ENCODE measurements at places on chromosomes 11 and 22.

GRCh38 chr22:38131399-38131798, 20.9 kb upstream of the BAIAP2L2 start:
- H3K4me1 ChIP-seq, result peaks cover 11% of the 10 kb centered on the region
- no peaks in the 10 kb centered on the region for H3K27me3 ChIP-seq
- H3K4me3 ChIP-seq, result no peak overlapping the region

DNA sequence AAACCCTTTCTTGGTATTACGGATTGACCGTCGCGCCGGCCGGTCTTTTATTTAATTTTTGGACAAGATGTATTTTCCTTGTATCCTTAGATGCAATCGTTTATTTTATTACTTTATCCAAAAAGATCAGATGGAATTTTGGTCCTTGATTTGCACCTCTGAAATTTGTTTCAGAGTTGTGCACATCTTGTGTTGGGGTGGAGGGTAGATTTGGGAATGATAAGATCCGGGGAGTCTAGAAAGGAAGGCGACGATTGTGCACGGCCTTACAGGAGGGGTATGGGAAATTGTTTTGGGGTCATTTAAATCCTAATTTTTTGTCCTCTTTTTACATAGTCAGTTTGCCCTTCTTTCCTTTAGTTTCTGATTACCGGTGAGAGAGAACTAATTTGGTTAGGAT, 1.4 kb downstream of the KDM2A start:
- DNase-seq, result peak; percentile 25
- no peaks in the 10 kb centered on the region for H3K27me3 ChIP-seq
- peak overlapping the region; percentile 64 for H3K27ac ChIP-seq
- H3K36me3 ChIP-seq, result 0 out of 2 replicates have a peak, but pooled peaks cover 9% of the 10 kb centered on the region

DNA sequence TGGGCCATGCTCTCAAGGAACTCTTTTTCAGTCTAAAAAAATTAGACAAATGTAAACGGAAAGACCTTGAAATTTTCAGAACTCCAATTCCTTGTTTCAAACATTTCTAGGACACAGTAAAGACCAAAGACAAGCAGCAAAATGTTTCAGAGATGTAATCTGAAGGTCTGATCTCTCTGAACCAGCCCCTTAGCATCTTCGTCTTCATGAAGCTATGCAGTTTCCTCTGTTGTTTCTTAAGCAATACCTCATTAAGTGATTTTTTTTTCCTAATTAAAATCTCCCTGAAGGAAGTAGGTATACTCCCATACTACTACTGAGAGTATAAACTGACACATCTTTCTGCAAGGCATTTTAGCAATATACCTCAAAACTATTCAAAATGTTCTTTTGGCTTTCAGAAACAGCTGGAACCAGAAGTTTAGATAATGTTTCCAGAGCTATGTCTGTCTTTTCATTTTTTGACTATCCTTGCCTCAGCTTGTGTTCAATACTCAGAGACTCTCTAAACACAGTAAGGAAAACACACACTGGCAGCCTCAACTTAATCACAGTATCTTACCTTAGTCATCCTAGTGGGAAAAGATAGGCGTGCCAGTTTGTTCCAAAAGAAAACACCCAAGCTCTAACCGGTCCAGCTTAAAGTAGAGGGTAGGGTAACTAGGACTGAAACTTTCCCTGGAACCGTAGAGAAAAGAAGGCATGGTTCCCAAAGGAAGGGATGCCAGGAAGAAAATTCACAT, 25.1 kb downstream of the SBF2 start:
- DNase-seq, result peak; percentile 49
- no peak overlapping the region for H3K27ac ChIP-seq
- H3K4me1 ChIP-seq, result peaks cover 24% of the 10 kb centered on the region
- H3K27me3 ChIP-seq, result no peaks in the 10 kb centered on the region

DNA sequence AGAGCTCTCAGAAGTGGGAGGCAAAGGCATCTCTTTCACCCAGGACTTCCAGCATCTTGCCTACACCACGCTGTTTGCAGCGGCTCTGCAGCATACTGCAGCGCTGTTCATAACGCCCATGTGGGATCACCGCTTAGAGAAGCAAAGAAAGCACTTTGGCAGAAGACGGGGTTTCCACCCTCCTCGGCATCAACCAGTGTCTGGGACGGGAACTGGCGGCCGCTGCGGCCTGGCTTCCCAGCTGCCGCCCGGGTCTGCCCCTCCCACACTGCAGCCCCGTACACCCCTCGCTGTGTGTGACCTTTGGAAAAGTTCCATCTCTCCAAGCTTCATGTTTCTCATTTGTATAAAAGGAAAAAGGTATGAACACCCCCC, 545 bp upstream of the TIRAP start:
- no peaks in the 10 kb centered on the region for H3K36me3 ChIP-seq
- H3K27ac ChIP-seq, result peak overlapping the region; percentile 74
- DNase-seq, result peak; percentile 78

DNA sequence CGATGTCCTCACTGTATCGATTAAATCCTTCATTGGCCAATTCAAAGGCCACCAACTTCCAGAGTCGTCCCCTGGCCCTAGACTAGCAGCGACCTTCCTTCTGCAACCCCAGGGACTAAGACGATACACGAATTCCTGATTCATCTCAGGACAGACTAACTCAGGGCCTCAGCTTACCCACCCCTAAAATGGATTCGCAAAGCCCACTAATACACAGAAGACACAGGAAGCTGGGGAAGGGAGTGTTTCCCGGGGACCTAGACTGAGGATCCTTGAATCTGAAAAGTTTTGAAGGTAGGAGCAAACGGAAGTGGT, 509 bp downstream of the LAMTOR1 start:
- peaks cover 21% of the 10 kb centered on the region for H3K4me1 ChIP-seq
- peak overlapping the region; percentile 84 for H3K27ac ChIP-seq
- H3K4me3 ChIP-seq, result peak overlapping the region; percentile 97
- peaks cover 6% of the 10 kb centered on the region for H3K36me3 ChIP-seq
- H3K27me3 ChIP-seq, result no peaks in the 10 kb centered on the region
- no peak for DNase-seq

GRCh38 chr11:77213589-77214428, 85.8 kb downstream of the MYO7A start:
- H3K27ac ChIP-seq, result no peak overlapping the region
- no peaks in the 10 kb centered on the region for H3K36me3 ChIP-seq
- H3K27me3 ChIP-seq, result peaks cover 8% of the 10 kb centered on the region
- H3K4me1 ChIP-seq, result no peaks in the 10 kb centered on the region
- DNase-seq, result no peak

- DNase-seq, result no peak
- no peaks in the 10 kb centered on the region for H3K27me3 ChIP-seq
- H3K36me3 ChIP-seq, result no peaks in the 10 kb centered on the region
- H3K4me1 ChIP-seq, result peaks cover 20% of the 10 kb centered on the region
- H3K4me3 ChIP-seq, result no peak overlapping the region
- H3K27ac ChIP-seq, result no peak overlapping the region
Observed at GRCh38 chr22:37311761-37312312, 29.5 kb downstream of the CYTH4 start.

DNA sequence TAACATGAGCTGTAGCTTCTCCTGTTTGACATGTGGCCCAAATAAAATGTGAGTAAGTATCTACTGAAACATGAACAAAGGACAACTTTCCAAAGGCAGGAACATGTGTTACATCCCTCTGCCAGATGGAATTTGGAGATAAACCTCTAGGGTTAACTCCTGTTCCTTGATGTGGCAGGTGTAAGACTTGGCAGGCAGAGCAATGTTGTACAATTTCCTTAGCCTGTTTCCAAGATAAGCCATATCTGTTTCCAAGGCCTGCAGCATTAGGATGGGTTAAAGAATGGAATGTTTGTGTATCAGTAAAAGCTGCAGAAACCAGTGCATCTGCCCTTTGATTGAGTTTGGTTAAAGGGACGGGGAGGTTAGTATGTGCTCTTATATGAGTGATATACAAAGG, 8.8 kb upstream of the DNAJB13 start:
- no peak overlapping the region for H3K4me3 ChIP-seq
- H3K27me3 ChIP-seq, result no peaks in the 10 kb centered on the region
- H3K4me1 ChIP-seq, result no peaks in the 10 kb centered on the region
- no peaks in the 10 kb centered on the region for H3K36me3 ChIP-seq

DNA sequence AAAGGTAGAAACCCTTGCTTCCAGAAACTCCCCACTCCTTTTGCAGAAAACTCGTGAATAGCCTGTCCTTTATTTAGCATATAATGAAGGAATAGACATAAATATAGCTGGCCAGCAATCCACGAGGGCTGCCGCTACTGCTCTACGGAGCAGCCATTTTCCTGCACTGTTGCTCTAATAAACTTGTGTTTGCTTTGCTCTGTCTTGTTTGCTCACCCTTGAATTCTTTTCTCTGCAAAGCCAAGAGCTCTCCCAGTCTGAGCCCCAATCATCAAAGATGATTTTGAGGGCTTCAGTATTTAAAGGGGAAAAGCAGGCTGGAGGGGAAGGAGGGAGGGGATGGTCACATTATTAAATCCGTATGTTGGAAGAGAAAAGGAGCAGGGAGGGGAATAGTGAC, 16.6 kb upstream of the CHKA start:
- no peaks in the 10 kb centered on the region for H3K4me1 ChIP-seq
- H3K36me3 ChIP-seq, result no peaks in the 10 kb centered on the region
- peak; percentile 35 for DNase-seq

DNA sequence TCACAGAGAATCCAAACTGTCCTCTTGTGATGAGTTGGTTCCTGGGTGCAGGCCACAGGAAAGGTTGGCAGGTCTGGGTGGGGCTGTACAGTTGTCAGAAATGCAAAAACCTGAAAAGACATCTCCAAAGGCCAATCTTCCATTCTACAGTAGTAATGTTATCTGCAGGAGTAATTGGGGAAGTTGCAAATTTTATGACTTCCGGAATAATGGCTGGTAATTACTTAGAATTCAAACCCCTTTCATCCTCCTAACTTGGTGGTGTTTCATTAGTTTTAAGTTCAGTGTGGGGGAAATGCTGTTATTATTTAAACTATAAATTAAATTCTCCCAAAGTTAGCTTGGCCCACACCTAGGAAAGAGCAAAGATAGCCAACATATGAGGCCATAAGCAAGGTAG, 64.7 kb upstream of the FAT3 start:
- no peaks in the 10 kb centered on the region for H3K36me3 ChIP-seq
- no peak overlapping the region for H3K27ac ChIP-seq
- H3K4me1 ChIP-seq, result no peaks in the 10 kb centered on the region
- H3K27me3 ChIP-seq, result no peaks in the 10 kb centered on the region
- H3K4me3 ChIP-seq, result no peak overlapping the region

- H3K27me3 ChIP-seq, result no peaks in the 10 kb centered on the region
- H3K27ac ChIP-seq, result no peak overlapping the region
- no peaks in the 10 kb centered on the region for H3K36me3 ChIP-seq
- peak; percentile 30 for DNase-seq
- no peak overlapping the region for H3K4me3 ChIP-seq
Observed at GRCh38 chr22:42639541-42640241, 710 bp downstream of the ATP5MGL start.

DNA sequence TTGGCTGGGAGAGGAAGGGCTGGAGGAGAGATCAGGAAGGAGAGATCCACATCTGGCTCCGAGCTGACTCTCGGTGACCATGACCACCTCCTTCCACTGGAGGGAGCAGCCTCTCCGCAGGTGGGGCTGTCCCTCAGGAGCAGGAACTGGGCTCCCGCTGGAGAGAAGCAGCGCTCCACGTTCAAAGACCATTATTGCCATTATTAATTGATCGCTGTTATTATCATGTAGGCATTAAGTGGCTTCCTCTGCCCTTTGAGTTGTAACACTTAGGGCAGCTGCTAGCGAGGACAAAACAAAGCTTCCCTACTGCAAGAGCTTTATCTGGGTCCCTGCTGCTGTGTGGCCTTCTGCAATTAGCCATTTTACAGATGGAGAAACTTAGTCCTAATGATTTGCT, 251.9 kb downstream of the ST3GAL4 start:
- H3K4me3 ChIP-seq, result no peak overlapping the region
- H3K27me3 ChIP-seq, result no peaks in the 10 kb centered on the region
- DNase-seq, result peak; percentile 89
- H3K27ac ChIP-seq, result no peak overlapping the region
- no peaks in the 10 kb centered on the region for H3K36me3 ChIP-seq
- 0 out of 2 replicates have a peak, but pooled peaks cover 4% of the 10 kb centered on the region for H3K4me1 ChIP-seq

DNA sequence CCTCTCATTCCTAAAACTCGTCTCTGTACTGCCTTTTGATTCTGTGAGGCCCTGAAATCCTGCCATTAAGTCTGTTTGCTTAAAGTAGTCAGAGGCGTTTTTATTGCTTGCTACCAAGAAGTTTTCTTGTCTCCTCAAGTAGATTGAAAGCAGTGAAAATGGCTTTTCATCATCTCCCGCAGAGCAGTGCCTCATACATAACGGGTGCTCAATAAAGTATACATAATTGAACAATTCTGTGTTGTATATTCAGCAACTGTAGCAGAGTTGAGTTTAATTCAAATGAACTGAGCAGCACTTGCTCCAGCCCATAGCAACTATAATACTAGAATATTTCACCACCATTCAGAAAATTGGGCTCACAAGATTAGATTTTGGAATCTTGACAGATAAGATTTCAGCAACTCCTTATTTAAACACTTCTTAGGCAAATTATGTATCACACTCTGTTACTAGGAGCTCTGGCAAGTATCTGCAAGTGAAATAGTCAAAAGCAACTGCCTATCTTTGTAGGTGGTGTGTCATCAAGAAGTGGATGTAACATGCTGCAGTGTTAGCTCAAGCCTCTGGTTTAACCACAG, 20.0 kb downstream of the FIBIN start:
- no peak overlapping the region for H3K4me3 ChIP-seq
- no peaks in the 10 kb centered on the region for H3K27me3 ChIP-seq
- DNase-seq, result peak; percentile 38
- peaks cover 5% of the 10 kb centered on the region for H3K4me1 ChIP-seq
- no peaks in the 10 kb centered on the region for H3K36me3 ChIP-seq
- H3K27ac ChIP-seq, result peak overlapping the region; percentile 21

- DNase-seq, result peak; percentile 52
- H3K4me3 ChIP-seq, result no peak overlapping the region
- no peaks in the 10 kb centered on the region for H3K4me1 ChIP-seq
- no peak overlapping the region for H3K27ac ChIP-seq
Observed at GRCh38 chr11:43278193-43278956, 33.4 kb upstream of the API5 start.

DNA sequence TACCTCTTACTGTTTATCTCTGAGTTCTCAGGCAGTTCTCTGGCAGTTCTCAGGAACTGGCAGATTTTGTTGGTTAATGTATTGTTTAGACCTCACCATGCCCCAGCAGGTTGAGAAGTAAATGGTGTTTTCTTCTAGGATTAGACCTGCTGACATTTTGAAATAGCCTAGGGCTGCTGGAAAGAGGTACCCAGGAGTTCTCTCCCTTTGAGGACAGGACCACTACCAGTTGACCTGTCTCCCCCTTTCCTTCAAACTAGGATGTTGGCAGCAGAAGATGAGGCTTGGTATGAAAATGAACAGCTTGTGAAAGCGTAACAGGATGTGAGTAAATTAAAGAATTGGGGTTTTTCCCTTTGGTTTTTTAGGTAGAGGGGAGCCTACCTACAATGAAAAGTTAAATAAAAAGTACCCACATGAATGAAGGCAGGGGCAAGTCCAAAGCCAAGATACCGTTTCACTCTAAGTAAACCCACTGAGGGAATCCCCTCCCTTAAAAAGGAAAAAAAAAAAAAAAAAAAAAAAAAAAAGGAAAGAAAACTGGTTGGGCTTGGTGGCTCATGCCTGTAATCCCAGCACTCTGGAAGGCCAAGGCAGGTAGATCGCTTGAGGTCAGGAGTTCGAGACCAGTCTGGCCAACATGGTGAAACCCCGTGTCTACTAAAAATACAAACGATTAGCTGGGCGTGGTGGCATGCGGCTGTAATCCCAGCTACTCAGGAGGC, 96.2 kb downstream of the PDHX start:
- H3K4me3 ChIP-seq, result no peak overlapping the region
- no peak for DNase-seq
- no peaks in the 10 kb centered on the region for H3K27me3 ChIP-seq
- H3K36me3 ChIP-seq, result no peaks in the 10 kb centered on the region
- peaks cover 40% of the 10 kb centered on the region for H3K4me1 ChIP-seq

- H3K27ac ChIP-seq, result no peak overlapping the region
- no peak for DNase-seq
- H3K4me1 ChIP-seq, result no peaks in the 10 kb centered on the region
- no peak overlapping the region for H3K4me3 ChIP-seq
- no peaks in the 10 kb centered on the region for H3K36me3 ChIP-seq
Observed at GRCh38 chr22:22552630-22553029, 6.4 kb downstream of the PRAME start.
